NCI-H2171 (cell line): ENCODE measurements at places on chromosomes 7 and 10.
A peak's percentile ranks its signal among the peaks of the same experiment; 100 is the strongest.

- DNase-seq, result peak; percentile 12
These were observed 10.7 kb downstream of the PFKP start for GRCh38 chr10:3077940-3078630.

DNA sequence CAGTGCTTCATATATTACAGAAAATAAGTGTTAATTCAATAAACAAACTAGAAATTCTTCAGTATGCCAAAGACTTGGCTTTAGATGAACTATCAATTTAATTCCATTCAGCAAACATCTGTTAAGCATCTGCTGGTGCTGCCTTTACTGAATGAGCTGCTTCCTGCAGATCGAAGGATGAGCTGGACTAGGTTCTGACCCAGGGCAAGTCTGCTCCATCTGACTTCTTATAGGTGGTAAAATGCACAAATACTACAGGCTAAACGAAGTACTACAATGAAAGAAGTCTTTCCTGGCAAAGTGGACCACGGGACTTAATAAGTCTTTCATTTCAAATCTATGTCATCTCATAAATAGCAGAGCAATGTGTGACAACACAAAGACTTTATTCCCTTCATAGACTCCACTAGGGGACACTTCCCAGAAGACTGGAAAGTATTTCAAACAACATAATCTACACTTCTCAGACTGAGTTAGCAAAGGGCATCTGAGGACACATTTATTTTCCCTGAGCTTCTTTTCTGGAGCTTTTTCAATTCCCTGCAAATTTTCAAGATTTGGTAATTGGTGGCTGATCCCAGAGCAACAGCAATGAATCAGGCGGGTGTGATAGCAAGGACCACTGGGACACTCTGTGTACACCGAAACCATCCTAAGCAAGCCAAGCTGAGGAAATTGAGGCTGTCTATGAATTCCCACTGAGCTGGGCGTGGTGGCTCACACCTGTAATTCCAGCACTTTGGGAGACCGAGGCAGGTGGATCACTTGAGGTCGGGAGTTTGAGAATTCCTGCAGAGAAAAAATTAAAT, 108.9 kb upstream of the FRMD4A start:
- DNase-seq, result no peak

- DNase-seq, result no peak
These were observed 150.1 kb downstream of the PLPP4 start for GRCh38 chr10:120607016-120607709.

DNA sequence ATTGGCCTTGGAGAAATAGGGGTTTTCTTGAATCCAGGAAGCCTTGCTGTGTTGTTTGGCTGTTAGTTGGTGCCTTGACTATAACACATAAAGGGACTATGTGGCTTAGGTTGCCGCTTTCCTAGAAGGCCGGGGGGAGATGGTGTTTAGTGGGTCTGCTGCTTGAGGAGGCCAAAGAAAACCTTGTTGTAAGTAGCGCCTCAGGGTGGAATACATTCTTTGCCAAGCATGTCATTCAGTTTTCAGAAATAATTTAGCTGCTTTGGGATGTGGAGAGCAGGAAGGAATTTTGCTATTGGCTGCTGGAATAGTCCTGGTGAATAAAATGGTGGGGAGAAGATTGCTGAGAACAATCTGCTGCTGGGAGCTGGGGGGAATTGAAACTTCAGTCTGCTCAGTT, 132.9 kb upstream of the WNT16 start:
- DNase-seq, result no peak

DNA sequence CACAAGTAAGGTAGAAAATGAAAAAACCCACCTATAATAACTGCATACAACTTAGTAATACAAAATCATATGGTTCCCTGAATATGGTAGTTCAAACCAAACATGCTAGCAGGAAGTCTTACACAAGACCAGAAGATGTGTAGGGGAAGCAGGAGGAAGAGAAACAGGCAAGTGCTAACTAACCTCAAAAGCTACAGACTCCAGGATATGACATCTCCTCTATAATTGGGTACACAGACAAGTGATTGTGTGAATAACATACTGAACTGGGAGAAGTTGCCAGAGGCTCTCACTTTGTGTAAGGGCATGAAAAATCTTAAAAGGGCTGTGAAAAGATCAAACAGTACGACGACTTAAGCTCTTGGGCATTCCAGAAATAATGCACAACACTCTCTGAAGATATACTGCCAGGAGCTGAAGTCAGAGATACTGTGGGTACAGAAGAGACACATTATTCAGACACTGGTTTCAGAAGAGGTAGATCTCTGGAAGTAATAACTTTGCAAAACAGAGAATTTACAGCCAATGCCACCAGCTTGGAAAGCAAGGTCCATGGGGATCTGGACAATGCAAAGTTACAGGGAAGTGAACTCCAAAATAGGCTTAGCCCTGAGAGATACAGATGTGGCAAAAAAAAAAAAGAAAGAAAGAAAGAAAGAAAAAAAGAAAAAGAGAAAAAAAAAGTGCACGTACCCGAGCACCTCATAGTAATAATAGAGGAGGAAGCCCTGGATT, 767.2 kb downstream of the TNS3 start:
- no peak for DNase-seq

GRCh38 chr10:79239275-79239779, 107.9 kb upstream of the PPIF start:
- DNase-seq, result no peak

DNA sequence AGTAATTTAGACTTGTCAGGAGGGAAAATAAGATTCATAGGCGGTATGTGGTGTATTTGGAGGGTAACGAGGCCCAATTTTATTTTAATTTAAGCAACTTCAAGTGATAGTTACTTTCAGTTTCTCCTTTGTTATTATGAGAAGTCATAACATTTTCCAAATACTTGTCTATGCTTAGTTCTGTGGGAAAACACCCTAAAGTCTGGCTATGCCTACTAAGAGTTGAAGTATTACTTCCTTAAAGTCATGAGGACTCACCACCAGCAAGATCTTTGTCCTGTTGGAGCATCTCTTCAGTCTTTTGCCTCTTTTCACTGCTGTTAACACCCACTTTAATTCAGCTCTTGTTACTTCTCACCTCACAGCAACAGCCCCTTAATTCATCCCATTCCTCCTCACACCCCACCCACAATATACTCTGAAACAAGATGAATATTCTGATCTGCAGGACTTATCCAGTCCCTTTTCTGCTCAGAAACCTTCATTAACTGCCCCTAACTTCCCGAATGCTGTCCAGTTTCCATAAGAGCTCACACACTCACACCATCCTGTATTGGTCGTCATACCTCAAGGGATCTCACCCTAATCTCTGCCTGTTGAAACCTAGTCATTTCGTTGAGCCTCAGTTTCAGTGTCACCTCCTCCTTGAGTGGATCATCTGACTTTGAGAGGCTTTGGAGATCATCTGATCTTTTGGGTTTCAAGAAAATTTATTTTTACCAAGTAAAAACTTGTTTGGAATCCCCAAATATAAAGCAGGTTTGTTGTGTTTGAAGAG, 61.3 kb downstream of the DNAH11 start:
- DNase-seq, result no peak

DNA sequence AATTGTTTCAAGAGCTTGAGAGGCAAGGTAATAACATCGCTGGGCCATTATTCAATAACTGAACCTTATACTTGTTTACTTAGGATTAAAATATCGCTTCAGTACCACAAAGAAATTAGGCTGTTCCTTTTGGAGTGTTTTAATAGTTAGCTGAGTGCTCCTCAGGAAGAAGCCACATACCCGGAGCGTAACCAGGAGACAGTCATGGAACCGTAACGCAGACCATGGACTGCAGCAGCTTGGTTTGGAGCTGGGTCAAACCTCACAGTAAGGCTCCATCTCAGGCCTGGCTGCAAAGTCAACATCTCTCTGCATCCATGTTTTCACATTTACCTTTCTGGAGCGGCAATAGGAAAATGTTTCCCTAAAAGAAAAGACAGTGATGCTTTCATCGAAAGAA, 599.0 kb downstream of the TNS3 start:
- DNase-seq, result no peak

GRCh38 chr7:45252857-45253256, 95.3 kb downstream of the RAMP3 start:
- no peak for DNase-seq

DNA sequence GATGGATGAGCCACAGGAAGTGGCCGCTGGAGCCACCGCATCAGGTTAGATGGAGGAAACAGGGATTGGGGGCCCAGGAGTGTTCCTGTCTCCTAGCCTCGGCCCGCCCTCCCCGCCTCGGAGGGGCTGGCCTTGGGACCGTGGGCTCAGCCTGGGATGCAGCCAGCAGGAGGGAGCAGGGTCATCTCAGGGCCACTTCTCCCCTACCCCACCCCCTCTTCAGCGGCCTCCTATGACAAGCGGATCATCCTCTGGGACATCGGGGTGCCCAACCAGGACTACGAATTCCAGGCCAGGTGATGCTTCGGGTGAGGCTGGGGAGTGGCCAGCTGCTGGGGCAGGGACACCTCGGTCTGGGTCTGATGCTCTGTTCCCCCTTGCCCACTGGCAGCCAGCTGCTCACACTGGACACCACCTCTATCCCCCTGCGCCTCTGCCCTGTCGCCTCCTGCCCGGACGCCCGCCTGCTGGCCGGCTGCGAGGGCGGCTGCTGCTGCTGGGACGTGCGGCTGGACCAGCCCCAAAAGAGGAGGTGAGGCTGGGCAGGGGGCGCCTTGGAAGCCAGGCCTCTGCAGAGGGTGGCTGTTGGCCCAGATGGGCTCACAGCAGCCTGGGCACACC, 4.7 kb downstream of the LRWD1 start:
- no peak for DNase-seq

DNA sequence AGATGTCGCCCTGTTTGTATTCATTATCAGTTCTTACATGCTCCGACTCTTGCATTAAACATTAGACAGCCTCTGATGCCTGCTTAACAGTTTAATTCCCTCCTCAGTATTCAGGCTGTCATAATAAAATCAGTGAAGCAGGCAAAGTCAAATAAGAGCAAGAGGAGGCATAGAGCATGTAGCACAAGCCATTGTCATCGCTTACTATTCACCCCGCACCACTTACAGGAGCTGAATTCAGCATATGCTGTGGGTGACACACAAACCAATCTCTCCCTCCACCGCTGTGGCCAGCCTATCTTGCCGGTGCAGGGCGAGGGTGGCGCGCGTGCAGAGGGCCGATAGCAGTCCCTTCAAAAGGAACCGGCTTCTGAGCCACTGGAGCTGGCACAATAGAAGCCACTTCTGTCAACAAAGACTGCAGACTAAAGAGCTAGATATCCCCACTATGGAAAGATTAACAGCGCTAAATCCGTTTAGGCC, 433.2 kb upstream of the MGMT start:
- no peak for DNase-seq

- DNase-seq, result no peak
These were observed 58.8 kb downstream of the LANCL2 start for GRCh38 chr7:55423891-55424290.

- DNase-seq, result no peak
These were observed 493 bp downstream of the NT5C2 start for GRCh38 chr10:103192451-103193106.

- DNase-seq, result no peak
These were observed 588.5 kb downstream of the TNS3 start for GRCh38 chr7:46993396-46993795.
